ENCODE measurements at places on chromosomes 7 and 10.
A peak's percentile ranks its signal among the peaks of the same experiment; 100 is the strongest.

DNA sequence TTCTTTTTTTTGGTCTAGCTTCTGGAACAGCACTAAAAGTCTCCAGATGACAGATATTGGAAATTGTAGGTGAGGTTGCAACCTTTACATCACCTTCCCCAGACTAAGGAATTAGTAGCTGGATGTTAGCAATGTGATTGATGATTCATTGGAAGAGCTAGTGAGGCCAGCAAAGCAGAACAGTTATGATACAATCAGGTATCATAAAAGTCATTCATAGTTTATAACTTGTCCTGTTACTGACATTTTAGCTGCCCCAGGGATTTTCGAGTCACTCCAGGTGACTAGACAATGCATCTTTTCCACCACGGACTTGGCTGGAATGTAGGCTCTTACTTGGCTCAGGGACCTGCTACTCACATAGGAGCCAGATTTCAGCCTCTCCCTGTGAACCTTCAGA lies 15.9 kb upstream of the TCF7L2 start:
- DNase-seq, result no peak

DNA sequence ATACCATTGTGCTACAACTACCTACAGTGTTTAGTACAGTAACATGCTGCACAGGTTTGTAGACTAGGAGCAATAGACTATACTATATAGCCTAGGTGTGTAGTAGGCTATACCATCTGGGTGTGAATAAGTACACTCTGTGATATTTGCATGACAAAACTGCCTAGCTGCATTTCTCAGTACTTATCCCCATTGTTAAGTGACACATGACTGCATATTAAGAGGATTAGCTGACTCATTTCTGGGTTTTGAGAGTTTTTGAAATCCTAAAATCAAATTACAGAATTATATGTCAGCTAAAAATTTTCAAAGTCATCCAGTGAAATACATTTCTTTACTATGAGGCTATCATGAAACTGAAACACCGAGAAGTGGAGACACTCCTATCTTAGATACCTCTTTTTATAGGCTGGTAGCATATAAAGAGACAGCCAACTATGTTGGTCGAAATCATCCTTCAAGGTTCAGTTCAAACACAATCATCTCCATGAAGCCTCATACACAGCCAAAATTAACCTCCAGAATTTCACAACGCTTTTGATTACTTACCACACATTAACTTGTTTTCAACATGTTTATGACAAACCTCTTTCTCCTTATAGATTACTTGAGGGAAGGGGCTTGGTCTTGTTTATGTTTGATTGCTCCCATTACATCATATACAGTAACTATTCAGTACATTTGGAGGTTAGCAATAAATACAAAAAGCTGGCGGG lies 89.8 kb upstream of the ANK3 start:
- DNase-seq, result no peak

- no peak for DNase-seq
Observed at GRCh38 chr7:85587785-85588184, 400.9 kb upstream of the SEMA3D start.

DNA sequence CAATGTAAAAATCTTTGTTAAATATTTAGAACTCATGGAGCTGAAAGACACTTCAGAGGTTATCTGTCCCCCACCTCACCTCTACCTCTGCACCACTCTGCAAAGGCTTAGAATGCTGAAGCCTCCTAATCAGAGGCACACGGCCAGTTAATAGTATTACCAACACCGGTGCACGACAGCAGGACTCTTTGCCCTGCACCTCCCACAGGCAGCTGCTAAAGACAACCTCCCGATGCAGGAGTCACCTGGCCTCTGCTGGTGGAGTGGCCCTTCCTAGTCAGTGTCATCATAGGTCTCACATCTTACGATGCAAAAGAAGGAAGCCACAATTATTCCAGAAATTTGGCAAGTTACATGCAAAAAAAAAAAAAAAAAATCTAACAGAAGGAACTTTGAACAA lies 66.6 kb upstream of the MGMT start:
- DNase-seq, result no peak

- DNase-seq, result no peak
Observed at GRCh38 chr10:70990681-70991080, 102.3 kb upstream of the PCBD1 start.

DNA sequence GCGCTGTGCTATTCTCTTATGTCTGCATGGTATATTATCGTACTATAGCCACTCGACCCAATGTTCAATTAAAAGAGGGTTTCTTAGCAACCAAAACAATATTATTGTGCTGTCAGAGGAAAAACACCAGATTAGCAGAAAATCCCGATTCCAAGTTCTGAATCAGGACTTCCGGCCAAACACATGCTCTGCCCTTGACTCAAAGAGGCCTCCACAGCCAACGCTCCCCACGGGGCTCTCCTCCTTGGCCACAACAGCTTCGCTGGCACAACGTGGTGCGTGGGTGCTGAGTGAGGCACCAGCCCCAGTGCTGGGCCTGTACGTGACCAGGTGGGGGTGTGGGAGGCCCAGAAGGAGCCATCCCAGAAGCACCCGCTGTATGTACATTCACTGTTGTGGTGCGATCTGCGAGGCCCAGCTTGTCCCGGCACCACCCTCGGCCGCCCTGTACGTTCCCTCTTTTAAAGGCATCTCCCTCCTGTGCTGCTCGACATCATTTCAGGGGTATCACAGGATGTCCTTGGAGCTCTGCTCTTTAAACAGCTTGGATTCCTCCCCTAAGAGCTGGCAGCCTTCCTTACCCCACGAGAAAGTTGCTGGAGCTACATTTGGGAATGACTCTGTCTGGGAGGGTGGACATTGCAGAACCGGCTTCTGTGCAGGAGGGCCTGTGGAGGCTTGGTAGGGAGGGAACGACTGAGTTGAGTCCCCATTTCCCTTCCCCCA lies 736.2 kb downstream of the PARD3 start:
- DNase-seq, result no peak

GRCh38 chr7:126493801-126494200 lies 758.9 kb downstream of the GRM8 start:
- no peak for DNase-seq

GRCh38 chr7:142327628-142328405 lies 70.0 kb upstream of the PRSS58 start:
- no peak for DNase-seq

GRCh38 chr10:35025916-35026315 lies 64.2 kb downstream of the CUL2 start:
- no peak for DNase-seq

GRCh38 chr7:118826246-118826645 lies 601.7 kb downstream of the ANKRD7 start:
- no peak for DNase-seq

GRCh38 chr7:98135984-98136383 lies 29.3 kb downstream of the LMTK2 start:
- no peak for DNase-seq

- DNase-seq, result no peak
Observed at GRCh38 chr10:102579328-102579727, 65.0 kb upstream of the TRIM8 start.

- DNase-seq, result no peak
Observed at GRCh38 chr7:78780560-78780959, 672.9 kb downstream of the MAGI2 start.

DNA sequence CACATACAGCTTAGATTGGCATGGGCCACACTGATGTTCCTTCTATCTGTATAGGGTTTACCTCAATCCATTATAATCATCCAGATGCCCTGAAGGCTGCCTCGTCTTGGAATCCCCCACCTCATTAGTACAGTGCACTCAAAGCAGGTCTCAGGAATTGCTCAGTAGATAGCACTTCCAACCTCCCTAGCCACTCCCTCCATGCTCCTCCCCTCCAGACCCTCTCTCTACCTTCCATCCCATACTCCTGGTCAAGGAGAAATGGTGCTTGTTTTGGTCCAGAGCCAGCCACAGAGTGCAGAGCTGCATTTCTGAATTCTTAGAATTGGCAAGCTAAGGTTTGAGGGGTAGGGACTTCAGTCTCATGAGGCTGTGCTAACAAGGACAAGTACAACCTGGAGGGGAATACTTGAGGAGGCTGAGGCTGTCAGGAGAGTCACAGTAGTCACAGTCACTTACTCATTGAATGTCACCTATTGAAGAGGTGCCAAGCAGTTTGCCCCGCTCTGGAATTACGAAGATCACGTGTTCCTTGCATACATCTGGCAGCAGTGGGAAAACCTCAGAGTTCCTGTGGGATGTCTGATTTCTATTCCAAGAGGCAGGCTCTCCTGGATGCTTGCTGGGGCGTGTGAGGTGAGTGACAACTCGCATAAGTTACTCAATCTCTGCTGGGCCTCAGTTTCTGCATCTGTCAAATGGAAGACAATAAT lies 60.7 kb upstream of the ZNF746 start:
- no peak for DNase-seq

GRCh38 chr7:121395961-121396757 lies at the start of gene FAM3C:
TSS of gene FAM3C (minus strand) at chr7:121396308. CDS start at chr7:121382969, 13,339 bp downstream.
- DNase-seq, result peak; percentile 78

GRCh38 chr7:120337308-120337907 lies 64.4 kb downstream of the KCND2 start:
- no peak for DNase-seq

DNA sequence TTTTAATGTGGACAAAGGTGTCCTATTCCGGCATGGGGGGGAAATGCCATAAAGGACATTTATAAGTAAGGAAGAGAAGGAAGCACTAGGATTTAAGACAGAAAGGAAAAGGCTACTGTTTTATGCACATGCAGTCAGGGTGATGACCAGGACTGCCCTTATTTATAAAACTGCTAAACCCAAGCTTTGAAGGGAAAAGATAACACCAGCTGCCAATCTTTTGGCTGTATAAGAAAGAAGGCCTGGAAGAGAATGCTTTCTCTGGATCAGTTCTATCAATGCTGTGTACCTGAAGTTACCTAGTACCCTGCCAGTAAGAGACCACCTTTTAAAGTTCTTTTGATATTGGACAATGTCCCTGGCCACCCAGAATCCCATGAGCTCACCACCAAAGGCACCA lies 59.2 kb downstream of the MINDY3 start:
- no peak for DNase-seq

- no peak for DNase-seq
Observed at GRCh38 chr7:49669692-49670260, 103.7 kb upstream of the VWC2 start.

GRCh38 chr10:50375051-50375452 lies 123.7 kb upstream of the ASAH2 start:
- DNase-seq, result no peak

DNA sequence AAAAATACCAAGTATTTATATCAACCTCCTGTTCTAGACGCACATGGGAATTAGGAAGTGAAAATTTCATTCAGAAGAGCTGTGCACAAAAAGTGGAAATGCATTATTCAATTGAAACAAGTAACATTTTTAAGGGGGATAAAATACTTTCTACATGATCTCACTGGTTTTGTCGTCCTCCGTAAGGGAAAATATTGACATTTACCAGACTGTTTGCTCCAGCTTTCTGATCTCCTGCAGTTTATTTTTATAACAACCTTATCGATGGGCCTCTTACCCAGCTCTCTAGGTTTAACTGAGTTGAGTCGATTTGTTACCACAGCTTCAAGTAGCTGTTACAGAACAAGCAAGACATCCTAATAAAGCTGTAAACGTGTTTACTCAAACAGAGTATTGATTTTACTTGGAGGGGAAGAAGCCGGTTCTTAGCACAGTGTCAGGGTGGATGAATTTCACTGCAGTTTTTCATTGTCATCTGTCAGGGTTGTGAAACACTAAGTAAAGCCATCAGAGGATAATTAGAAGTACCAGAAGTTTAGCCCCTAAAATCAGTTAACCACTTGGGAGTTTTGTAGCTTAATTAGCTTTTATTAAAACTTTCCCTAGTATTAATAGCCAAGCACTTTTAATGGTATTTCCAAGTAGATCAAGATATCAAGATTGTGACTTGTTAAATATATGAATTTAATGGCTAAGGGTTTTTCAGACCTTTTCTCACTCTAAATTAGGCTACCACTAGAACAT lies 142.6 kb upstream of the KAT6B start:
- DNase-seq, result no peak

- DNase-seq, result peak; percentile 19
Observed at GRCh38 chr7:129553899-129554461, 51.6 kb downstream of the SMKR1 start.

DNA sequence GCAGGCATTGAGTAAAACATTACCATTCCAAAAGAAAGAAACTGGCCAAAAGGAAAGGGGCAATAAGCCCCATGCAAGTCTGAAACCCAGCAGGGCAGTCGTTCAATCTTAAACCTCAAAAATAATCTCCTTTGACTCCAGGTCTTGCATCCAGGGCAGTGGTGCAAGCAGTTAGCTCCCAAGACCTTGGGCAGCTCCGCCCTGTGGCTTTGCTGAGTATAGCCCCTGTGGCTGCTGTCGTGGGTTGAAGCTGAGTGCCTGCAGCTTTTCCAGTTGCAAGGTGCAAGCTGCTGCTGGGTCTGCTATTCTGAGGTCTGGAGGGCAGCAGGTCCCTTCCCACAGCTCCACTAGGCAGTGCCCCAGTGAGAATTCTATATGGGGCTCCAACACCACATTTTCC lies 580.1 kb upstream of the AUTS2 start:
- no peak for DNase-seq

- DNase-seq, result no peak
Observed at GRCh38 chr10:118290471-118290995, 51.6 kb downstream of the FAM204A start.

DNA sequence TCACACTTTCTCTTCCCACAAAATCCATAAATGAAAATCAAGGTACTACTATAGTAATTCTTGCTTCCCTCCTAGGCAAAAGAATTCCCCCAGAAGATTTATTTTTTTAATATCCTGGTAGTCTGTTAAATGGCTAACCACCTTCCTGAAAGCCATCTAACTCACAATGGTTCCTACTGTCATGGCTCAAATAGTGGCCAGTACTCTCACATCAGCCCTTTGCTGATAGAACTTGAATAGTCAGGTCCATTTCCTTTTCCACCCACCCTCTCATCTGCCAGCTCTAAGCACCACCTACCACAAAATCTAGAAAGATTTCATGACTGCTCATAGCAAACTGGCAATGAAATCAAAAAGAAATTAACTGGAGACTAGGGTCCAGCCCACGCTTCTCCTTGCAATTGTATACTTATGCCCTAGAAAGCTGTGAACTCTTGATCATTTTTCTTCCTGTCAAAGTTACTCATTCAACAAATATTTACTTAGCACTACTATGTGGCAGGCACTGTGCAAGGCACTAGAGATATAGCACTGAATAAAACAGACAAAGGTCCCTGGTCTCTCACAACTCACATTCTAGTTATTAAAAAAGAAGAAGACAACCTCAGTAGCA lies 60.4 kb downstream of the ARMH3 start:
- no peak for DNase-seq

- no peak for DNase-seq
Observed at GRCh38 chr7:32131091-32131490, 60.9 kb upstream of the PDE1C start.

- DNase-seq, result no peak
Observed at GRCh38 chr10:80471715-80472233, 17.7 kb downstream of the TSPAN14 start.

DNA sequence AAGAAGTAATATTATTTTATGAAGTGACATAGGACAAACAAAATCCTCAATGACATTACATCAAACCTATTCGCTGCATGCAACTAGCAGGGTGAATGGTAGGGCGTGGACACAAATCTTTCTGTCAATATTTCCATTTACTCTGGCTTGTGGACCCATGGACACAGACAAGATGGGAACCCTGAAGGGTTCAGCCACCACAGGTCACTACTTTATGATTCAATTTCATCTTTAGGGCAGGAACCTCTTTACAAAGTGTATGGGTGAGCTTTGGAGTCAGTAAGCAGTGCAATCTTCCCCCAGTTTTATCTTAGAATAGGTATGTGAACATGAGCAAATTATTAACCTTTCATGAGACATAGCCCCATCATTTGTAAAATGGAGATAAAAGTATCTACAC lies 982.4 kb upstream of the LRRTM3 start:
- DNase-seq, result no peak

Data from activated T-helper 2 cell treated with anti-CD3 and anti-CD28 coated beads, Interferon-gamma antibody, Interleukin-2, Interleukin-4, amounts not matched to agents 10 μg/mL and 5 μg/mL and 100 μg/mL, durations not matched to agents 14 hours and 24 hours and 36 hours (primary cell).